ENCODE measurements at places on chromosomes 2 and 18.

- no peak for DNase-seq
These were observed 61.1 kb upstream of the ZNG1B start for GRCh38 chr2:113376253-113376912.

GRCh38 chr2:98454073-98454472 is 9.4 kb downstream of the INPP4A start:
- DNase-seq = no peak

- DNase-seq = no peak
These were observed 93.4 kb downstream of the DOCK10 start for GRCh38 chr2:224948859-224949258.

DNA sequence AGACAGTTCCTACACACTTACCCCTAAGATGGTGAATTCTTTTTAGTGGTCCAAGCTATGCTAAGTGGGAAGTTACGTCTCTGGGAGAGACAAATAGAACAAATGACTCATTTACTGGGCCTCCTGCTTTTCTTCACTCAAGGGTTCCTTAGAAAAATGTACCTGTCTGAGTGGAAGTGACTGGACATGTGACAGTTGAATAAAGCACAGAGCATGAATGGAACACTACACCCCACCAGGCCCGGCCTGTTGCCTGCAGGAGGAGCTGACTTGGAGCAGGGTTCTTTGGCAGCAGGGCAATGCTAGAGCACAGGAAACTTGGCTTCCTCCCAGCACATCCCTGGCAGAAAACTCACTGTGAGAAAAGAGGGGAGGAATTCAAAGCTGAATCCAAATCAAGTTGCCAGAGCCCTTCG is 451.0 kb upstream of the SETBP1 start:
- no peak for DNase-seq

- DNase-seq = no peak
These were observed 236.8 kb downstream of the SETBP1 start for GRCh38 chr18:44917216-44918141.

Data from T1000 (cell line).